ENCODE measurements at places on chromosomes 11 and 22.

DNA sequence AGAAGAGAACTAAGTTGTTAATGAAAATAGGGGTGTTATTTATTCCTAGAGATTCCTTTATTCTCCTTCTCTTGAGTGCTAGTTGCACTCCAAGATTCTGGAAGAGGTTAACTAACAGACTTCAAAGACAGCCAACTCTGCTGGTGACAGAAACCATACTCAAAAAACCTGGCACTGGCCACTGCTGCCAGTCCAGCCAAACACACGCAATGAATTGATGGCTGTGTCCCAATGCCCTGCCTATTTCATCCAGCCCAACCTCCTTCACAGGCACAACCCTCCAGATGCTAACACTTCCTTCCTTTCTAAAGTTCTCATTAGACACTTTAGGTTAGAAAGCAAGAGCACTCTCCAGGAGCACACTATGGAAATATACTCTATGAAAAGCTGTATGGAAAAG is 150.8 kb upstream of the C11orf58 start:
- DNase-seq, result no peak

GRCh38 chr22:49014227-49015201 is 813.2 kb downstream of the BRD1 start:
- no peak for DNase-seq

GRCh38 chr22:37419969-37420685 is 7.2 kb downstream of the ELFN2 start:
- no peak for DNase-seq

DNA sequence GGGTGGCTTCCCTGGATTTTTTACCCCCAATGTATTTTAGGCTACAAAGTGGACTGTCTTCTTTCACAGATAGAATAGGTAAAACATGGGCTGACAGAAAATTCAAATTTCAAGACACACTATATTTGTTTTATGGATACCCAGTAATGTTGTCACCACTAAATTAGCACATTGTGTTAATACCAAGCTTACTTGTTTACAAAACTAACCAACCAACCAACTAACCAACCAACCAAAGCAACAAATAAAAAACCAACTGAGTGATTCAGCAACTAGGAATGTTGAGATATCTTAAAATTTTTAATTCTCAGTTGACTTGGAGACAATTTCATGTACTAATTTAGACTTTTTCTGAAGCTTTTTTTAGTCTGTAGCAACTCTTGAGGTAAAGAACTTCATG is 69.3 kb upstream of the CTSC start:
- no peak for DNase-seq

- no peak for DNase-seq
These were observed 817 bp downstream of the ARL2 start for GRCh38 chr11:65014726-65015227.

DNA sequence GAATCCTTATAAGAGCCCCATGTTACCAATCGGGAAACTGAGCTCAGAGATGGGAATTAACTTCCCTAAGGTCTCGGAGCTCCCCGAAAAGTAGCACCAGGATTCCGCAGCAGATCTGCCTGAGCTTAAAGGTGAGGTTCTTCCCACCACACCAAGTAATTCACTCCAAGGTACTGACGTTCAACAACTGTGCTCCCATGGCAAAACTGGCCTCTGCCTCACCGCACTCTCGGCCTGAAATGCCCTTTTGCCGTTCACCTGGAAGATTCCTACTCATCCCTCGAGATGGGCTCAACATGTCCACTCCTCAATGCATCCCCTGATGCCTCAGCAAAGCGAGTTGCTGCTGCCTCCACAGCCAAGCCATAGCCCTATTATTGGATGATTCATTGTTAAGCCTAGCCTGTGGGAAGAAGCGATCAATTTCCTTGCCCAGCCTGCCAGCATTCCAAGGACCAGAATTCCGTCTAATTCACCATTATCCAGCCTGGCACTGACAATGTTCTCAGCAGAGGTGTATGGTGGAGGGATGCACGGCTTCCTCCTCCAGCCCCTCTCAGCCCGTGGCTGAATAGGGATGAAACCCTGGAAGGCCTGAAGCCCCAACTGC is 4.2 kb downstream of the PLAAT3 start:
- DNase-seq, result no peak

GRCh38 chr11:61617515-61617914 is 36.6 kb upstream of the SYT7 start:
- DNase-seq, result no peak

GRCh38 chr11:60762851-60763691 is 6.4 kb downstream of the MS4A15 start:
- peak; percentile 30 for DNase-seq

- no peak for DNase-seq
These were observed 718 bp downstream of the CHKA start for GRCh38 chr11:68120273-68121066.

- no peak for DNase-seq
These were observed 5.3 kb downstream of the ATF4 start for GRCh38 chr22:39525658-39525975.

- DNase-seq, result no peak
These were observed 18.5 kb upstream of the TMEM184B start for GRCh38 chr22:38291201-38291777.

DNA sequence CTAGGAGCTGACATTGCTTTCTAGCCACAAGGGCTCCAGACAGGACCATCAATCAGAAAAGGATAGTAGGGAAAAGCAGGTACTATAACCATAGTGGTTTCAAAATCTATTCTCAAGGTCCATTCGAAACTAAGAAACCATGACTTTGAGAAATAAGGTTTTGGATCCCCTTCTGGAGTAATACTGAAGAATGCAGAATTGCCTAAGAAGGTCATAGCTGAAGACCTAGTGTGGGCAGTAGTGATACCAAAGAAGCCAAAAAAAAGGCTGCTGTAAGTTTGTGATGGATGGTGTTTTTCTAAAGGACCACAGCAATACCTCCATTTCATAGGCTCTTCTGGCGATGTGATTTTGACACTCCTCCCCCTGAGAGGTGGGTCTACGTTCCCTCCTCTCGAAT is 163.1 kb downstream of the MAML2 start:
- no peak for DNase-seq

DNA sequence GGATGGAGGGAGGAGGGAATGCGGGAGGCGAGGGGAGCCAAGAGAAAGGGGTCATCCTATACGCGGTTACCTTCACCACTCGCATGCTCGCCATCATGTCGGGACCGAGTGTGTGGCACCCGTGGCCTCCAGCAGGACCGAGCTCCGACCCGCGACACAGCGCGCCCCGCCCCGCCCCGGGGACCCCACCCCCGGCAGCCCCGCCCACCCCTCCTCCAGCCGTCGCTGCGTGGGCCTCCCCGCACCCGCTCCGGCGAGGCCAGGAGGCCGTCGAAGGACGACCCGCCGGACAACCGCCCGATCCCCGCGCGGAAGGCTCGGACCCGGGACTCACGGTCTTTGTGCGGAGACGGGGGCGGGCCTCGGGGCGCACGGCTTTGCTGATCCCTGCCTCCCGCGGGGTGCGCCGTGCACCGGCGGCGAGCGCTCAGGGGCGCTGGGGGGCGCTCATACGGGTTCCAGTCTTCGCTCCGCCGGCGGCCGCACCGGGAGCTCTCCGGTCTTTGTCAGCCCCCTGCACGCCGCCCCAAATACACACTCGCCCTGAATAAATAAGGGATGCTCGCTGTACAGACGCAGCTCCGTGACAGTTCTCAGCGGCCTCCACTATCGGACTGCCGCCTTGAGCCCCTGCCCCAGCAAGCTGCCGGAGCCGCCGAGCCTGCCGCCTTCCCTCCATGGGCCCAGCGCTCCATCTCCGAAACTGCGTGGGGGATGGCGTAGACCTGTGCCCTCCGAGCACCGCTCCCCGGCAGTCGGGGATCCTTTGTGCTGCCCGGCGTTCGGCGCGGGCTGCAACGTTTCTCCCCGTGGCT is at the start of gene UBE2L6:
TSS of gene UBE2L6 (minus strand) at position 158 of the 815 bp plus-strand sequence. CDS start at position 97, 61 bp downstream.
- DNase-seq, result peak; percentile 75

DNA sequence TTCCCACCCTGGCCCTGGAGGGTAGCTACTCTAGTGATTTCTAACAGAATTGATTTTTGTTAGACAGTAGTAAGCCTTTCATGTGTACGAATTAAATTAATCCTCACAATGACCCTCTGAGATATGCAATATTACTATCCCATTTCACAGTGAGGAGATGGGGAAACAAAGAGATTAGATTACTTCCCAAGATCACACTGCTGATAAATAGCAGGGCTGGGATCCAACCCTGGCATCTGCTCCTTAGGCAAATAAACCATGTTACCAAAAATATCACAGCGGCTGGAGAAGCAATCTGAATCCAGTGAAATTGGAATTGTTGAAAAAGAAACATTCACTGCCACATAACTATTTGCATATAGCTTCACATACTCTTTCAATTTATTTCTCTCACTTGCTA is 12.8 kb upstream of the CAVIN3 start:
- no peak for DNase-seq

GRCh38 chr11:108697872-108698473 is 33.1 kb downstream of the DDX10 start:
- DNase-seq, result peak; percentile 65

GRCh38 chr22:44848296-44848741 is 95.9 kb downstream of the ARHGAP8 start:
- DNase-seq, result no peak

DNA sequence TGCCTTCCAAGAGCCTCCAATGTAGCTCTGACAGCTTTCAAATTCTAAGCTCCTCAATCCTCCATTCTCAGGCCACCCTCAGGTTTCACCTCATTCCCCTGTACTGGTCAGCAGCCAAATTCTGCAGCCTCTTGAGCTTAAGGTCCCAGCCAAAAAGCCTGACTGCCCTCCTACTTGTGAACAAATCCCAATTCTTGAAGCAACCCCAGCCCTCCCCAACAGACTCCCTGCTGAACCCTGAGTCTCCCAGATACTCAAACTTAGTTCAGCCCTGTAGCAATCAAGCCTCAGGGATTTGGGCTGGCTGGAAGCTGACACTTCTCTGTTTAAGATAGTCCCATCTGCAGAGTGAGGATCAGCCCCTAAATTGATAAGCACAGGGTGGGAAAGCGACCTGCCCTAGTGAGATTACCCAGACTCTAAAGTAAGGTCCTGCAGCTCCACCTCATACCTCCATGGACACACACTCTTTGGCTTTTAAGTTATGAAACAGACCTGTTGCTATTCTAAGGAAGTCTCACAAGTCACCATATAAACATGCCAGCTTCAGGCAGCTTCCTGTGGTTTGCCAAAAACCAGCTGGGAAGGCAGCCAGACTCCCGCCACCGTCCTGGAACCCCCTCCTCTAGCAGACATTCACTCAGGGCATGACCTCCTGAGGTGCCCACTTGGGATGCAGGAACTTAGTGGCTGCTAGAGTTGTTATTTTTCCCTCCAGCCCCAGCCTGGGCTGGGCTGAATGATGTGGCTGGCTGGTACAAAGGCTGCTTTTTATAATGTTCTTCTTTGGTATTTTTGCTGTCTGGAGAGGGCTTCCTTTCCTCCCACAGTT is 82.5 kb upstream of the PICALM start:
- DNase-seq, result no peak

- DNase-seq, result no peak
These were observed 3.4 kb upstream of the OR8I2 start for GRCh38 chr11:56089697-56090096.

GRCh38 chr22:44360668-44361381 is 48.1 kb upstream of the SHISAL1 start:
- DNase-seq, result no peak

- no peak for DNase-seq
These were observed 13.3 kb upstream of the CACNA1I start for GRCh38 chr22:39556970-39557841.

DNA sequence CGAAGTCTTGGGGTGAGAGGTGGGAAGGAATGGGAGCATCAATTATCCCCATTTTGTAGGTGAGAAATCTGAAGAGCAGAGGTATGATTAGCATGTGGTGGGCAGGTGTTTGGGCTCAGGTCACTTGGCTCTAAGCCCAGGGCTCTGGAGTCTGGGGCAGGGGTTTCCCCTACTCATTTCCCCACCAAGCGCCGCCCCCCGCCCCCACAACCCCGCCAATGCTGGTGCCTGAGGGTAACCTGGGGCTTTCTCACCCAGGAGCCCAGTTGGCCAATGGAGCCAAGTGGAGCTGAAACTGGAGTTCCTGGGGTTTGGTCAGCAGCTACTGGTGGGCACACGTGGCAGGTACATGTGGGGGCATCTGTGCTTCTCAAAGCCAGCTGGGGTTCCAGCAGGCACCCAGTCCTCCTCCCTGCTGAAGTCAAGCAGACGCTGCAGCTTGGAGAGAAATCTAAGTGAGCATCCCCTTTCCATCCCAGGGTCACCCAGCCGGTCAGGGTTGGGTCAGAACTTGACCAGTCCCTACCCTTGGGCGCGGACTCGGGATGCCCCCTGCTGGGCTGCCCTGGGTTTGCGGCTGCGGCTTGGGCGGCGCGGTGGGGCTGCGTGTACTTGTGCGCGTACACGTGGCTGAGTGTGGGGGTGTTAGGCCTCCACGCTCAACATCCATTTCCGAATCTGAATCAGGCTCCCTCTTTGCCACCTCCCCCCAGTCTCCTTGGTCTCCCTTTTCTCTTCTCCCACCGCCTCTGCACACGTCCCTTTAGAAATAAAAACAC is 1.7 kb upstream of the CHRM1 start:
- no peak for DNase-seq

DNA sequence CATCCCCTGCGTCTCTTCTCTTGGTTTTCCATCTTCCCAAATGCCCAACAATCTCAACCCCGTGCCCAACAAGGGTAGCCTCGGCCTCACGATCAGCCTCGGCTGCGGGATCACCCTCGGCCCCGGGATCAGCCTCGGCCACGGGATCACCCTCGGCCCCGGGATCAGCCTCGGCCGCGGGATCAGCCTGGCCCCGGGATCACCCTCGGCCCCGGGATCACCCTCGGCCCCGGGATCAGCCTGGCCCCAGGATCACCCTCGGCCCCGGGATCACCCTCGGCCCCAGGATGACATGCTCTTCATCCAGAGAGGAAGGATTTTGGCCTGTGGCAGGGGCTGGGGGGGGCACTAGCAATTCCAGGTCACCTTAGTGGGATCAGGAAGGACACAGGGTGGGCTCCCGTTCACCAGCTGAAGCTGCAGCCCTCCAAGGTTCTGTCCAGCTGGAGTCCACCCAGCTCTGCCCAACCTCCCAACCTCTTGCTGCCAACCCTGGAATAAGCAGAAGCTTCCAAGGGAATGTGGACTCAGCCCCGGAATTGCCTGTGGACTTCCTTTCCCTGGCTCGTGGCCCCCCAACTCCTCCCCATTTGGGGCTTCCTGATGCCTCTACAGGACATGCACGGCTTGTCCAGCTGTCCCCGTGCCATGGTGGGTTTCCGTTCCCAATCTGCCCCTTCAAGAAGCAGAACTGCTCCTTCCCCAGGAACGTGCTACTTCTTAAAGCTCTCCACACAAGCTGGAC is 6.2 kb downstream of the ALG12 start:
- no peak for DNase-seq

DNA sequence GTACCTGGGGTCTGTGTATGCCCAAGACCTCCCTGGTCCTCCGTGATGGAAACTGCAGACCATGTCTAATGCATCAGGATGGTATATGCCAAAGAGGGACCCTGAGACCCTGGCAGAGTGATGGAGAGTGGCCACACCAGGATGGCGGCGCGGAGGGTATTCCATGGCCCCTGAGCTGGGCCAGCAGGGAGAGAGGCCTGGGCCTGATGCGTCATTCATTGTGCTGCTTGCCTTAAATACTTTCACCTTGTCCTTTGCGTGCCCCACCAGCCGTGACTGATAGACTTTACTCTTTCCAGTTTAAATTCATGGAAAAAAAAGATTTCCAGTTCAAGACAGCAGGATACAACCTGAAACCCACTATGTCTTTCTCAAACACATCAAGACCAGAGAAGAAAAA is 5.6 kb upstream of the NDUFV1 start:
- no peak for DNase-seq

Data from NCI-H1436 (cell line).